H4 (cell line): ENCODE measurements at places on chromosomes 11 and 22. TPM values are rescaled to one million over a fixed set of nuclear protein-coding genes. Genes with fewer than 3 reads are reported as not detected.

- no peak for DNase-seq
Observed at GRCh38 chr22:40782521-40782920, 36.6 kb downstream of the SLC25A17 start.

- no peak for DNase-seq
Observed at GRCh38 chr11:14026961-14027360, 64.4 kb downstream of the SPON1 start.

GRCh38 chr11:120211522-120212258 is 858 bp downstream of the OAF start:
- DNase-seq, result no peak

RCN1 gene
- total RNA-seq, result 254 and 283 TPM in 2 replicates

DNA sequence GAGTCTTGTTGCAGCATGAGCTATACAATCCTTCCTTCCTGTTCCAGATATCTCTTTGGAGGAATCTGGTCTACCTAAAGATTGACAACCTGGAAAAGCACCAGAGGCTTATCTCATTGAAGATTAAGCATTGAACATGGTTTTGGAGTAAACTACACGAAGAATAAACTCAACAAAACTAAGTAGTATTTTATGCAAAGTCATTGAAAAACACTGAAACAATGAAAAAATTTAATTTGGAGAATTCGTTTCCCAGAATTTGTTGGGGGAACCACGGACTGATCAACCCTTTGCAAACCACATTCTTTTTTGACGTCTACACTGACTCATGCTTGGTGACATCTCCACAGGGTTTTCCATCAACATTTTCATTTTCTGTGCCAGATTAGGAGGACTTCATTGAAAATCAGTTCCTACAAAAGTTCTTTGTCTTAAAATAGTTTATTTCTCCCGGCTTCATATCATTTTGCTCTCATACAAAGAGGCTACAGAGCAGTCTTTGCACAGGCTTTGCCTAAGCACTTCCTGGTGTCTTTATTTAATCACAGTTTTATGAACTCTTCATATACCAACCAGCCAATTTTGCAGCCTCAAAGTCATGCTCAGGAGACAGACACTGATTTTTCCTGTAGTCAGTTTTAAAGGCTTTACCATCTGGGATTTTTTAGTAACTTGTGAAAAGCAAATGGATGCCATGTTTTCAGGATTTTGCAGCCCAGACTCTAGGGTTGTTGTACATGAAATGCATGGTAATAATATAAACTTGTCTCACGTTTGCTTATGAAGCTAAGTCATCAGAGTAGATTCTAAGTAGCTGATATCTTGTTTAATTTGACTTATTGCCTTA is 186.3 kb downstream of the C11orf91 start:
- DNase-seq, result no peak

DNA sequence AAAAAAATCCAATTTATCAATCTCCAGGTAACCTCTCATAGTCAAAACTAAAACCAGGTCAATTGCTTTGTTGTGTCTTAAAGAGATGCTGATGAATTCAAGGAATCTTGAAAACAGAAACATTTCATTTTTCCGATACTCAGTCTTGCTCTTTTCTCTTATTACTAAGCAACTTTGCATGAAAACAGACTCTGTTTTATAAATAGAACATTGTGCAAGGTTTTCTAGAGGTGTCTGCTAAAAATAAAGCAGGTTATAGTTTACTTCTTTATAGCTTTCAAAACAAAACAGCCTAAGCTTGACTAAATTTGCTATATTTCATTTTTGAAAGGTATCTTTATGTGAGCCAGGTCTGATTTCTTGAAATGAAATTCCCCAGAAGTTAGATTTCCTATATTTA is 109.3 kb downstream of the ARL14EP start:
- DNase-seq, result no peak

DNA sequence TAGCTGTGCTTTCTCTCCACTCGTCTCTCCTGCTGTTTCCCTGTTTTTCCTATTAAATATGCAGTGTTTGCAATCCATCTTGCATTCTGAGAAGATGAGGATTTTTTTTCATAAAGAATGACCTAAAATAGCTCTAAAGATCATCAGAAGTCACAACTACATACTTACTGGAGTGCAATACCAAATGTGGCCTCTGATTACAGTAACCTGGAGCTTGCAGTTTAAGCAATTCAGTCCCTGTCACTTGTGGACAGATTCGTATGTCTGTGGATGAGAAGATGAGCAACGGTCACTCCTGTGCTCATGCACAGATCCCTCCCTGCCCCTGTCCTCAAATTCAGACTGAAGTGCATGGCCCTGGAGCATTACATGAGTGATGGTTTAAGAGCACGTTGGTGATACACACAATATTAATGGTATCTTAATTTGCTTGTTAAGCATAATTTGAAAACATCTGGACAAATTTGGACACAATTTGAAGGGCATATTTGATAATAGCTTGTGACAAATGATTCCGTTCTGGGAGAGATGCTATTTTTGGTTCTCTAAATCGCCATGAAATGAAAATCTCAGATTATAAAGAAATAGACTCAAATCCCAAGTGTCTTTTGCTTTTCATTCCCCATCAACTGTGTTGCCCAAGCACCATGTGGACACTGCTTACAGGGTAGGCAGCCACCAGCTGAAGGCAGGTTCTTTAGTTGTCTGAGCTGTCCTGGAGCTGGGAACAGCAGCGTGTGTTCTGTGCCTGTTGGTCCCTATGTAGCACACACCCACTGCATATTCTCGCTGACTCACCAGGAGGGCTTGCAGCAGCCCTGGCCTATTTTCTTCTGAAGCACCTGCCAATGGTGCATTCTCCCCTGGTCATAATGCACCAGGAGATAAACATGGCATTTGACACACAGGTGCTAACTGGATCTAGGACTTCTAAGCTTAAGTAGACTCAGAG is 32.6 kb upstream of the PRAME start:
- DNase-seq, result no peak

OR8G5 gene
- total RNA-seq, result not detected in 2 replicates

DNA sequence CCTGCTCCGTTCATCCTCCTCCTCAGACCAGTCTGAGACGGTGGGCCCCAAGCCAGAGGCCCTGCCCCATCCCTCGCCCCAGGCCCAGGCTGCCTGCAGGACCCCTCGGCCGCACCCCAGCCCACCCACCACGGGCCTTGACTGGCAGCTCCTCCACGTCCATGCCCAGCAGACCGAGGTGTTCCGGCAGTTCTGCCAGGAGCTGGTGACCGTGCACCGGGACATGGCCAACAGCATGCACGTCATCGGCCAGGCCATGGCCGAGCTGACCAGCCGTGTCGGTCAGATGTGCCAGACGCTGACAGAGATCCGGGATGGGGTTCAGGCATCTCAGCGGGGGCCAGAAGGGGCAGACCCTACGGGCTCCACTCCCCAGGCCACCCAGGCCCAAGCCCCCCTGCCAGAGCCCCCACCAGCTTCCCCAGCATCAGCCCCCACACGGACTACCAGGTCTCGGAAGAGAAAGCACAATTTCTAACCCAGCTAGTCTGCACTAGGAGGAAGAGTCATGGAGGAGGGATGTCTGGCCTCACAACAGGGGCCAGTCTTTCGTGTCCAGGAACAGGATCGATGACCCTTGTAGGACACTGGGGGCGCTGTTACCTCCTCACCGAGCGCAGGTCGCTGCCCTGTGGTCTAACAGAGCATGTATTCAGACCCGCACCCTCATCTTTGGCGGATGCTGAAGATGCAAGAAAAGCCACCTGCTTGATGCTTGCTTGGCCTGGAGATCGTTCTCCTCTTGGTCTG is 66.3 kb downstream of the PRDM11 start:
- DNase-seq, result no peak
